ENCODE measurements at places on chromosomes 7 and 10.
A peak's percentile ranks its signal among the peaks of the same experiment; 100 is the strongest.

GRCh38 chr10:79898597-79899325 lies 50.1 kb downstream of the SFTPD start:
- DNase-seq: no peak

- no peak for DNase-seq
Observed at GRCh38 chr7:69778138-69778537, 179.9 kb downstream of the AUTS2 start.

DNA sequence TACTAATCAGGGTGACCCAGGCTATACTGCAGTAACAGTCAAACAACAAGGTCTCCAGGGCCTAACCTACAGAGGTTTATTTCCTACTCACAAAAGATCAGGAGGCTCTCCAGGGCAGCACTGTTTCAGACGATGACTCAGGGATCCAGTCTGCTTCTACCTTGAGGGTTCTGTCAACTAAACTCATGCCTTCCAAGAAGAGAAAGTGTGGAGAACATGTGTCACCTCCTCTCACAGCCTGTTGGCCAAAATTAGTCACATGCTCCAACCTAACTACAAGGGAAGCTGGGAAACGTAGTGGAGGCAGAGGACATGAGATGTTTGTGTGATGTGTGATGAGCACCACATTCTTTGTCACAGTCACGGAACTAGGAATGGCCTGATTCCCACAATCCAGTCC lies 14.7 kb upstream of the INA start:
- no peak for DNase-seq

- DNase-seq: peak; percentile 31
Observed at GRCh38 chr7:33040803-33041516, 21.6 kb downstream of the NT5C3A start.

DNA sequence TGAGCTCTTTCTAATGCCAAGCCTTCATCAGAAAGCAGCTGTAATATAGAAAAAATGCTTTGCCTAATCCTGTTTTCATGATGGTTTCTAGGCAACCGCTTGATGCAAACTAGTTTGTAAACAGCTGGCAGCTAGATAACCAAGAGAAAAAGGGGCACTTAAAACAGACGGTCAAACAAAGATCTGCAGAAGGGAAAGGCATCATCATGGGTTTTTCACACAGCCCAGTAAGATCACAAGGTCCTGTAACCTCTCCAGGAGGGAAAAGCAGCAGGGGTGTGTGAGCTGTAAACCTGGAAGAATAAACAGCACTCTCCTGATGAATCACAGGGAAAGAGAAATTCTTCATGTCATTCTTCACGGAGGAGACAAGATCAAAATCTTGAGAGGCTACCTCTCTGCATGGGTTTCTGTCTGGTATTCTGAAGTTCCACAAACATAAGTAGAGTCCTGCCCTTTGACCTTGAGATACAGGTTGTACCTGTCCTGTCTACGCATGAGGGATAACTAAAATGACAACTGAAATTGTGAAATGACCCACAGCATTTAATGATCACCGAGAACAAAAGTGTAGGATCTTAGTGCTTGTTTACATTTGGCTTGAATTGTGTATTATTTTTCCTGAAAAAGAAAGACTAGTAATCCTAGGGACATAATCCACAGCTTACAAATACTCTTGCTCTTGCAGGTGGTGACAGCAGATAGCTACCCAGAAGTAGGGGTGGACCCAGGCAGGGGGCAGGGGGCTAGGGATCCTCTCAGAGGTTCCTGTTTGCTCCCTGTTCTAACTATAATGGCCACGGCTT lies 48.0 kb downstream of the CREB3L2 start:
- DNase-seq: no peak

DNA sequence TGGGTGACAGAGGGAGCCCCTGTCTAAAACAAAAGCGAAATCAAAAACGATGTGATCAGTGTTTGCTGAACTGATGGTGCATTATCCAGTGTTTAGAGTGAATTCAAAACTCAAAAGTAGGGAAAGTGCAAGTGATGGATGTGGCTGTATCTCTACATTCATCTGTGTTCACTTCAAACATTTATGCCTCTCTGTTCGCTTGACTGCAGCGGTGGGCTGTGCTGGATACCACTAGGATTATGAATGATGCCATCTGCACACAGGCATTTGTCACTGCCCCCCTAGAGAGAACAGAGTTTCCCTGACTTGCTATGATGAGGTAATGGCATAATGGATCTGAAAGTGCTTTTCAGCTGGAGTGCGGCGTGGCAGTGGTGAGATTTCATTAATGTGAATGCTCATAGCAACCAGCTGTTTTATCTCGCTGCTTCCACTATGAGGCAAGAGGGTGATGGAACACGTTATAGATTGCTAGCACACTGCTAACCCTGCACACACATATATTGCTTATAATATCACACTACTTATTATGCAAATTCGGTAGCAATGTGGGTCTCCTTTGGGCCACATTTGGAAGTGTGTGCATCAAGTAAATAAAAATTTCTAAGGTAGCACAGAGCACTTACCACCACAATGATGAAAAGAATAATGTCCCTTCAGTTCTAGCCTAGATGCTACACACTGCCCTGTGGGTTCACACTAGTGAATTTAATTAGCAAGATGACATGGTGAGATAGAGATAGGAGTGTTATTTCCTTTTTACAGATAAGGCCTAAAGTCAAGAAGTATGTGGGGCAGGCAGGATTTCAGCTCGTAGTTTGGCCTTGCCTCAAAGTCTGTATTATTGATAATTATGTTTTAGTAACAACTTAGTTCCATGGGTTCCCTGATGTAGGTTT lies 164.7 kb downstream of the CAMK1D start:
- no peak for DNase-seq

DNA sequence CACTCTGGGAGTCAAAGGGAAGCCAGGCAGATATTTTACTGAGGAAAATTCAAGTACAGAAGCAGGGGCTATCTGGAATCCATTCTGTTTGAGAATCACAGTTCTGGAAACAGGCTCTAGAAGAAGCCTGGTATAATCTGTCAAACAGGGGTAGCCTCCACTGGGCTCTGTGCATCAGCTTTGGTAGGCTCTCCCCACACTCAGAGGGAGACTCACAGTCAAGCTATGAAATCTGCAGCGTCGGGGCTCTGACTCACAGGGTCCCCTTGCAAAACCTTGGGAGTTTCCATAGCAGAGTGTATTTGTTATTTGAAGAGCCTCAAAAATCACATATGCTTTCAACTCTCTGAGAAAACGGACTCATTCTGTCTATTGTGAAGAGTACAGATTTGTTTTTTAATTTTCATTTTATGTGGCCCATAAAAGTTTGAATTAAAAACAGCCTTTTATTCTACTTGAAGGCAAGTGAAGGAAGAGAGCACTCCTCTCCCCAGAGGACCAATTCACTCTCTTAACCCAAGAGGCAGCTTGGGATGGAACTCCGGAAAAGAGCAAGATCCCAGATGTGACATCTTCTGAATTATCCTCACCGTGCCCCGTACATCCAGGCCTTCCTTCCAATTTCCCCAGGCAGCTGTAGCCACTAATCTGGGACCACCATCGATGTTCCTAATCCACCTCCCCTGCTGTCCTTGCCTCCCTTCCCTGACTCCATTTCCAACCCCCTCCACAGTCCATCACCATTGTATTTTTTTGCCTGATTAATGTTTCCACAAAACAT lies 590.9 kb upstream of the MGMT start:
- DNase-seq: no peak

GRCh38 chr10:101228153-101228965 lies 904 bp downstream of the LBX1 start:
- no peak for DNase-seq

DNA sequence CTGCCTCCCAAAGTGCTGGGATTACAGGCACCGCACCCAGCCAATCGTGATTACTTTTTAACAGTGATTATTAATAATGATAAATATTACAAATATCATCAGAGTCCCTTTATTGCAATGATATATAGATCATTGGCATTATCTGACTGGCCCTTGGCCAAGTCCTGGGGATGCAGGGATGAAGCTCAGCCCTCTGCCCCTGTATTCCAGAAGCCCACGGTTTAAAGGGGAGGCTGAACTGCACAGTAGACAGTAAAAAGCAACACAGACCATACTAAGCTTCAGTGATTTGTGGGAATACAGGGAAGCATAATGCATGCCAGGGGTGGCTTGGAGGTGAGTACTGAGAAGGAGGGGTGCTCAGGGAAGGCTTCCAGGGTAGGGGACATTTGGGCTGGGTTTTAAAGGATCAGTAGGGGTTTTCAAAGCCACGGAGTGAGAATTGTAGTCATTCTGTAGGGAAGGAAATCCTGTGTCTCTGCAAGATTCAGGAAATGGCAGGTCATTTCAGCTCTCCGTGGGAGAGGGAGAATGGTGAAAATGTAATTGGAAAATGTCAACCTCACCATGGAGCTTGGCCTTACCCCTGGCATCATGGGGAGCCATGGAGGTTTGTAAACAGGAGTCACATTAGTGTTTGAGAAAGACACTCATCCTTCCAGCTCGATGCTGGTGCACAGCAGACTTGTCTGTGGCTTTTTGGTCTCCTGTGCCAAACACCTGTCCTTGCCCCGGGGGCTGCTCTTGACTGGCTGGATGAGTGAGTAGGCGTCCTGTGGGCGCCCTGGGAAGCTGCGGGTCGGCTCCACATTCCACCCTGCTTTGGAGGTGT lies 8.8 kb downstream of the ADAMTS14 start:
- DNase-seq: no peak

GRCh38 chr7:27872356-27873275 lies 132.7 kb downstream of the TAX1BP1 start:
- no peak for DNase-seq

GRCh38 chr7:85289279-85289678 lies 102.4 kb upstream of the SEMA3D start:
- no peak for DNase-seq

- DNase-seq: no peak
Observed at GRCh38 chr10:28411648-28412047, 108.8 kb upstream of the MPP7 start.

- DNase-seq: no peak
Observed at GRCh38 chr7:25073451-25073850, 51.6 kb downstream of the CYCS start.

GRCh38 chr10:4806534-4806933 lies 19.5 kb upstream of the AKR1E2 start:
- no peak for DNase-seq

DNA sequence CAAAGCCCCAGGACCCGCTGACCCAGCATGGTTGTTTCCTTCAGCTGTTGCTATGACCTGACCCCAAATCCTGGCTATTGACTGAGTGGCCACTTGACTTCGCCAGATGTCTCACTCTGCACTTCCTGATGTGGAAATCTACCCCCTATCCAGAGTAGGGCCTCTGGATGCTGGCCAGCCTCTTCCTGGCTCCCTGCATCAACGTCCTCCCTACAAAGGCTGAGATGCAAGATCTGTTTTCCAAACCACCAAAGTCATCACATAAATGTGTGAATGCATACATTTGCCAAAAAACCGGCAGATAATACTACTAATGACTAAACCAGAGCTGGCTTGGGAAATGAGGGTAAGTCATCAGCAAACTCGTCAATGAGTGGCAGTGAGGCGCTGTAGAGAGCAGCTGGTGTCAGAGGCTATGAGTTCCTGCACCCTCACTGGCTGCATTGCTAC lies 70.4 kb downstream of the PYROXD2 start:
- no peak for DNase-seq

DNA sequence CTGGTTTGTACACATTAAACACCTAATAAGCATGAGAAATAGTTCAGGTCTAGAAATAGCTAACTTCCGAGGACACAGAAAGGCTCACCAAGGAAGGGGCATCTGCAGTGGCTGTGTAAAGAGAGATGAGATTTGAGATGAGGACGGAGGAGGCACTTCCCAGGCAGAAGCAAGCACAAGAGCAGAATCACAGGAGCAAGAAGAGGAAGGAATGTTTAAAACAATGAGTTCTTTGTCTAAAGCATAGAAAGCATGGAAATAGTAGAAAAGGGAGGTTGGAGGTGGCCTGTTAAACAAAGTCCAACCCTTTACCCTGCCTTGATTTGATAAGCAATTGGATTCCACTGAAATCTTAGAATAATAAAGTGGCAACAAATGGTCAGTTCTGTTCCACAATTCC lies 11.6 kb upstream of the PON3 start:
- DNase-seq: no peak

- DNase-seq: no peak
Observed at GRCh38 chr7:151740081-151740851, 136.6 kb downstream of the PRKAG2 start.

GRCh38 chr7:24732646-24733413 lies 24.4 kb downstream of the GSDME start:
- no peak for DNase-seq

DNA sequence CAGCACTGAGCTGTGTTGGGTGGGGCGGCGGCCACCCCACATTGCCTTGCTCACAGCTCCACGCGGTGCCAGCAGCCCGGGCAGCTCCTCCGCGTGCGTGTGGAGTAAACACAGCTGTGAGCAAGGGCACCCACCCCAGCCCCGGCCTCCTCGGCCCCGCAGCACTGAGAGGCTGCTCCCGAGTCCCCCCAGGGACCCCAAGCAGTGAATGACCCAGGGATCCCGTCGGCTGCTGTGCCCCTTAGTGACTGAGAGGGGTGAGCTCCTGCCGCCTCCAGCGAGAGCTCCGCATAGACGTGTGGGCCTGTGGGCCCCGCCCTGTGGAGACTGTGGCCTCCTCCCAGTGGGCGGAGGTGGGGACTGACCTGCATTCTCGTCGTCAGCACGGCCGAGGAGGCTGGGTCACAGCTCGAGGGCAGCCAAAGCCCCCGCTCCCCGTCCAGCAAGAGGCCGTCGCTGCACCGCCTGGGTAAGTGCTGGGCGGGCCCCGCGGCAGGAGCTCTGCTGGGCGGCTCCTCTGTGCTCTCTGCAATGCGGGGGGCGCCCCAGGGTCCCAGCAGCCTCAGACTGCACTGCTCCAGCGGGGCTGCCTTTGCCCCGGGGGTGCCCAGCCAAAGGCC lies 29.9 kb upstream of the UTF1 start:
- DNase-seq: no peak

DNA sequence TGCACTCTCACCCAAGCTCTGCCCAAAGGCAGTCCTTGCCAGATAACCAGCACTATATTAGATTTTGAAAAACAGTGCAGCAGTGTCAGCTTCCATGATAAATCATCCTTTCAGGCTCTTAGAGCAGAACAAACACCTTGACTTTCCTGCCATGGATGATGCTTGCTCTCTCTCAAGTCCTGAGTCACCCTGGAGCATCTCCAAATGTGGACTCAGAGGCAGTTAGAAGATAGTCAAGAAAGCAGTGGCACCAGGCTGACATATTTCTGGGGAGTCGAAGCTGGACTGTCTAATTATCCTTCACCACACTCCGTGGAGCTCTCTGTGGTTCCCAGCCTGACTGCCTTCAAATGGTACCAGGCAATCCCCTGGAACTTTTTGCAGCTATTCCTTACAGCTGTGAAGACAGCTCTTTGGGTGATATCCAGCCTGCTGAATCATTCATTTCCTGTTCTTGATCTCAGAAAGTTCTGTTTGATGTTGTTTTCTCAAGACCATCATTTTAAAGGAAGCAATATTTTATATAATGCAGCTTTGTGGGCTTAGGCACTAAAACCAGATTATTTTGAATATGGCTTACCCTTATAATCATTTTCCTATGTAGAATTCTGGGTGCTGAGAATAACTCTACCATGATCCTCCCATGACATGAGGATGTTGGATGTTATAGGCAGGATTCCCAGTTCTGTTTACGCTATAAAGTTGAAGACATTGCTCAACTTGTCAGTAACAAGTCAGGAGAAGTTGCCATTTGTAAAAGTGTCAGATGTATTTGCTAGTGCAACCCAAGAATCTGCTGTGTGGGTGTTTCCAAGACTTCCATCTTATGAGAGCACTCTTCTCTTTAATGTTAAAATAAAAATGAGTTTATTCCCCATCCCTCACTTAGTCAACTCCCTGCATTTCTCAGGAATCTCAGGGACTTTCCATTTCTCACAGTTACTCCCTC lies 233.8 kb downstream of the C7orf25 start:
- DNase-seq: no peak
